ENCODE measurements at places on chromosomes 11 and 22. TPM values are rescaled to one million over a fixed set of nuclear protein-coding genes. Genes with fewer than 3 reads are reported as not detected.

DNA sequence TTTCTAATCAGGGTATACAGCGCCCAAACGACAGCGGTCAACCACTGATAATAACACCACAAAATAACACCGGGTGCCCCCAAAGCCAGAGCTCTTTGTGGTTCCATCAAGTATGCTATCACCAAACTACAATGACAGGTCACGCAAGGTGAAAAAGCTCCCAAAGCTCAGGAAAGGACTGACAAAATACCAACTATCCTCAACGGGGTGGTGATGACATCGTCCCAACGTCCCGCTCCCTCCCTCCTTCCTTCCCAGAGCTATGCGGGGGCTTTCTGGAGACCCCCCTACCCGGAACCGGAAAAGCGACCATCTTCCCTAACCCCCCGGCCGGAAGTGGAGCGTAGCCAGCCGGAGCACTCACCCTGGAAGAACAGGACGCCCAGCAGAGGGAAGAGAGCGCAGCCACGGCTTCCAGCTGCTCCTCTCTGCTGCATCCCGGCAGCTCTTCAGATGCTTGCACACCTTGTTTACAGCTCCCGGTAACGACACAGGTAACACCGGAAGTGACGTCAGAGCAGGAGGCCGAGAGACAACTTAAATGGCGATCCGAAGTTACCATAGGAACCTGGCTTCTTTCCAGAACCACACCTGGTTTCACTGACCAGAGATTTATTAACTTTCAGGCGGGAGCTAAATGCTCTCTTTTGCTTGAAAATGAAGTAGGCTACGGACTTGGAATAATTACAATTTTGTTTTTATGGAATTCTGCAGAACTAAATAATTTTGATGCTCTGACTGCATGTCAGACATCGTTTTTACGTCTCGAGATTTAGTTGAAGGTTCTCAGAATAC lies at the start of gene MPZL3:
Gene MPZL3 (minus strand): TSS at position 508 of the 795 bp plus-strand sequence. CDS start 71 bp downstream, at position 437.
- DNase-seq: no peak

- DNase-seq: no peak
These were observed 21.3 kb downstream of the SIK2 start for GRCh38 chr11:111623527-111624030.

- no peak for DNase-seq
These were observed 8.0 kb upstream of the FXYD2 start for GRCh38 chr11:117832511-117832910.

DNA sequence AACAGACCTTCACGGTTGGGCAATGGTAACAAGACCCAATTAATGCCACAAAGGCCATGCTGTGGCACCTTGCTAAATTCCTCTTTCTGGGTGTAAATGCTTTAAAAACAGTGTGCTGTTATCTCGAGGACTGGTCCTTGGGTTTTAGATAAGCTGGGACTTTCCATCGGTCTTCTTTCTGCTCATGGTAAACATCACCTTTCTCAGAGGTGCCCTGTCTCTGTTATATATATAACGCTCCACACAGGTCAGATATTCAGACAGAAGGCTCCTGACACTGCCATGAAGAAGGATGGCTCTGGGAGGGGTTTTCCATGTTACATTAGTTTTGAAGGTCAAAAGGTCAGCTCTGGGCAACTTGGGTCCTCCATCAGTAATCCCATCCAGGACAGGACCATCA lies 151.6 kb downstream of the BBOX1 start:
- no peak for DNase-seq

DNA sequence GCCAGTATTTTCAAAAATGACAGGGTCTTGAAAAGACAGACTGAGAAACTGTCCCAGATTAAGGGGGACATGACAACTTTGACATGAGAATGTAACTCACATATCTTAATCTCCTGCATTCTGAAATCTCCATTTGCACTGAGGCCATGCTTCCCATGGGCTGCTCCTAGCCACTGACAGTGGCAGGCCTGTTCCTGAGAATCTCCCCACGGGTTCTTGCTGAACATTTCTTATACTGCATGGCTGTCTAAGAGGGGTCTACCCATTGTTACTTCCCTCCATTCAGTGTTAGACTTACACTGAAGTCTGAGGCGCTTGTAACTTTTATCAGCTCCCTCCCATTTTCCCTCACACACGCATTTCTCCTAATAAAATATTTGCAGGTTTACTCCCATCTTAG lies 1.5 kb downstream of the CEP295 start:
- no peak for DNase-seq

DNA sequence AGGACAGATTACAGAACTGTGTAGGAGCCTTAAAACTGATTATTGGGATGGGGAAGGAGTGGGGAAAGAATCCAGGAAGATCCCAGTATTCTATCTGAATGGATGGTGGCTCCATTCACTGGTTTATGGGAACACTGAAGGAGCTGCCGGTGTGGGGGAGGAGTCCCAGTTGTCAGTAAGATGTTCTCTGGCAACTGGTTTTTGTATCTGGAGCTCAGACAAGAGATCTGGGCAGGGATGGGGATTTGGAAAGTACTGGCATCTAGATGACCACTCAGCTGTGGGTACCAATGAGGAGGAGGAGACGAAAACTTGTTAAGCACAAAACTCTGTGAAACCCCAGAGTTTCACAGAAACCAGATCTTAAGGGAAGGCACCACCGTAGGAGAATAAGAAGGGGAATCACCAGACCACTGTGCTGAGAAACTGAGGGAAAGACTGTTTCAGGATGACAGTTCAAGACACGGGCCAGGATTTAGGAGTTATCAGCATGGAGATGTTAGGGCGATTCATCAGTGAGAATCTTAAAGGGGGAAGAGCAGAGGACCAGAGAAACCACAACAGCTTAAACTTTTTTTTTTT lies 28.1 kb downstream of the LDLRAD3 start:
- DNase-seq: no peak

GRCh38 chr22:23750714-23751440 lies at the start of gene ZNF70:
Gene ZNF70, minus strand, starts transcription at chr22:23751112. Its CDS starts 5,972 bp downstream, at chr22:23745140.
- DNase-seq: peak; percentile 87

DNA sequence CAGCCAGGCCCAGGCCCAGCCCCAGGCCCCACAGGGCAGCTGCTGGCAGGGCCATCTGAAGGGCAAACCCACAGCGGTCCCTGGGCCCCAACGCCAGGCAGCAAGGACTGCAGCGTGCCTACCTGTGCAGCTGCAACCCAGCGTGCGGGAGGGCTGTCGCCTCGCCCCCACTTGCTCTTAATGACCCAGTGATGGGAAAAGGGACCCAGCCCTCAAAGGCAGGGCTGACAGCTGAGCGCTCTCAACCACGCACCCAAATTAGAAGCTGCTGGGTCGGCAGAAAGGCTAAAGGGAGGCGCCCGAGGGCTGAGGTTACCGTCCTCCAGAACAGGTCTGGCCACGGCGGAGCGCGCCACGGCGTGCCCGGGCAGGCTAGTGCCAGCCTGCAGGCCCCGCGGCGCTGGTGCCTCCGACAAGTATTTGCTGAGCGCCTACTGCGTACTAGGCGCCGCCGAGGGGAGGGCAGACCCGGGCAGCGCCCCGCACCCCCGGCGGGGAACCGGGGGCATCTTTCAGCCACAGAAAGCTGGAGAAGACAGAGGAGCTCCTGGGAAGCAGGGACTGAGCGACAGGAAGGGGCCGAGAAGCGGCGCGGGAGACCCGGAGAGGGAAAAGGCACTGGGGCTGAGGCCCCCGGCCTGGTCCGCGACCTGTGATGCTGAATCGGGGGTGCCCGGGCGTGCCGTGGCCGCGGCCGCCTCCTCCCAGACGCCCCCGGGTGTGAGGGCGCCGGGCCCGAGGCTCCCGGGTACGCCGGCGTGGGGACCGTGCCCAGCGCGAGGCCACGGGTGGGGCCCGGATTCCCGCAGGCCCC lies 773 bp downstream of the HRAS start:
- peak; percentile 90 for DNase-seq

DNA sequence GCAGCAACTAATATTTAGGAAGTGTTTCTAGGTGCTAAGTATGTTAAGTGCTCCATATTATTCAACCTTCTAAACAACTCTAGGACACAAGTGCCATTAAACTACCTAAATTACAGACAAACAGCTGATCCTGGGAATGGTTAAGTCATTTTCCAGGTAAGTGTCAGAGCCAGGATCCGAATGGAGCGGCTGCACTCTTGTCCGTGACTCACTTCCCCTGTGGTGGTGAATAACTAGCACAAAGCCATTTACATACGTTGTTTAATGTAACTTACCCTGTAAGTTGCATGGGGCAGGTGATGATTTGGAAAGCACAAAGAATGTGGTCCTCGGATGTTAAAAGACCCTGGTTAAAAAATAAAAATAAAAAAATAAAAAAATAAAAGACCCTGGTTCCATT lies 8.8 kb upstream of the PRG2 start:
- no peak for DNase-seq

DNA sequence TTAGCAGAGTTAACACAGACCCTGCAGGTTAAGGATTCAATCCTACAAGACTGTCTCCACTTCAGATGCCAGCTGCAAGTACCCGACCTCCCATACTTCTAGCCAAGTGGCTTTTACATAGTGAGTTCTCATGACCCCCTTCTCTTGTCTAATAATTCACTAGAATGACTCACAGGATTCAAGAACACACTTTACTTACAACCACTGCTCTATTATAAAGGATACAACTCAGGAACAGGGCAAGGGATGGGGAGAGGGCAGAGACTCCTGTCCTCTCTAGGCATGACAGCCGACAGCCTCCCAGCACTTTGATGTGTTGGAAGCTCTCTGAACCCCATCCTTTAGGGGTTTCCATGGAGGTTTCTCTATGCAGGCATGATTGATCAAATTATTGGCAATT lies 60.0 kb downstream of the MYO18B start:
- DNase-seq: no peak

DNA sequence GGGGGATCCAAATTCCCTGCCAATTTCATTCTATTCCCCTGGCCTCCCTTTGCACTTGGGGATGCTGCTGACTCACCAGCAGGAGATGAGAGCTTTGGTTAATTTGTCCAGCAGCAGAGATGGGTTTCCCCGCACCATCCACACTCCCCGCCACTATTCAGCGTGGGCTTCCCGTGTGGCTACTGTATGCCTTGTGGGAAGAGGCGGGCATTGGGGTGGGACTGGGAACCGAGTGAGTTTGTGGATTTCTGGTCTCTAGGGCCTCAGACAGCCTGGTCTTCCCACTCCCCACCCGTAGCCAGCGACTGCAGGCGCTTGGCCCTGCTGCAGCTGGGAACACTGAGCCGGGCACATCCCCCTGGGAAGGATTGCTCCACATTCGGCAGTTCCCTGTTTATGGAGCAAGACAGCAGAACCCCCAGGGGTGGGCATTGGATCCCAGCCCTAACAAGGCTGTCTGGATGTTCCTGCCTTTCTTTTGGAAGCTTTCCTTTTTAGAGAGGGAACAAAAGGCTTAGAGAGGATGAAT lies 23.4 kb downstream of the KIAA1671 start:
- DNase-seq: no peak

CRYBB3 gene
- not detected for total RNA-seq

LMO1 gene
- total RNA-seq: not detected

GRIA4 gene
- not detected for total RNA-seq

OR52H1 gene
- not detected for total RNA-seq

SLC17A6 gene
- total RNA-seq: not detected

TSPO gene
- total RNA-seq: 292 TPM

RTN4RL2 gene
- total RNA-seq: 0.57 TPM

Measured in chondrocyte (in vitro differentiated cells).